ENCODE measurements at places on chromosomes 2 and 18.
A peak's percentile ranks its signal among the peaks of the same experiment; 100 is the strongest.

GRCh38 chr2:20422402-20423271, 24.2 kb upstream of the RHOB start:
- peak; percentile 74 for DNase-seq

GRCh38 chr2:61181382-61182058, 19.5 kb downstream of the C2orf74 start:
- no peak for DNase-seq

DNA sequence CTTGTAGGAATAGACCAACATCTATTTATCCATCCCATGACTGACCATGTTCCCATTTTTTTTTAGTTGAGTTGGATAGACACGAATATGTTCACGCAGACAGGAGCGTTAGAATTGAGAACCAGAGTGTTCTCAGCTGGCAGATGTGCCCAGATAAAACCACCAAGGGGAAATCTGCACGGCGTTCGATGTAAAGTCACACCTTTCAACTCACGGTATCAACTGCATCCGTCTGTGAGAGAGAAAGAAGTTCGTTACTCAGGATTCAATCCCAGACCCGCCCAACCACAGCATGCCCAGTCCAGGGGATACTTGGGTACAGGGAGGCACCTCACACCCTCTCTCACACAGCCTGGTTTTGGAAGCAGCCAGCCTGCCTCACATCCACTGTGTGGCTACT, 26.1 kb downstream of the MAL start:
- no peak for DNase-seq

DNA sequence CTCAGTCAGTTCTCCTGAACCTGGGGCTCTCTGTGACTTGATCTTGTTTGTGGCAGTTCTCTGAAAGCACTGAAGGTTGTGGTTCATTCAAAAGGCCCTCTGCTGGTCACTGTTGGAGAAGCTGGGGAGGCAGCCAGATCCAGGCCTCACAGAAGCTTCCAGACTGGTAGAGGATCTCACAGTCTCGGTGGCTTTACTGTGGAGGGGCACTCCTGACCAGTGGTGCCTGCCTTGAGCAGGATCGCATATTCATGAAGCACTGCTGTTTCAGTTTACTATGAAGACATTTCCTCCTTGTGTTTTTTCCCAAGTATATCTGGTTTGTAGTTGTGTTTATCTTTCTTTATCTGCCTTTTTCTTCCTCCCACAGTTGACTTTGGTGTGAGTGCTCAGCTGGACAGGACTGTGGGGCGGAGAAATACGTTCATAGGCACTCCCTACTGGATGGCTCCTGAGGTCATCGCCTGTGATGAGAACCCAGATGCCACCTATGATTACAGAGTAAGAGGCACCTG, 133.9 kb downstream of the MAP4K4 start:
- peak; percentile 79 for DNase-seq

DNA sequence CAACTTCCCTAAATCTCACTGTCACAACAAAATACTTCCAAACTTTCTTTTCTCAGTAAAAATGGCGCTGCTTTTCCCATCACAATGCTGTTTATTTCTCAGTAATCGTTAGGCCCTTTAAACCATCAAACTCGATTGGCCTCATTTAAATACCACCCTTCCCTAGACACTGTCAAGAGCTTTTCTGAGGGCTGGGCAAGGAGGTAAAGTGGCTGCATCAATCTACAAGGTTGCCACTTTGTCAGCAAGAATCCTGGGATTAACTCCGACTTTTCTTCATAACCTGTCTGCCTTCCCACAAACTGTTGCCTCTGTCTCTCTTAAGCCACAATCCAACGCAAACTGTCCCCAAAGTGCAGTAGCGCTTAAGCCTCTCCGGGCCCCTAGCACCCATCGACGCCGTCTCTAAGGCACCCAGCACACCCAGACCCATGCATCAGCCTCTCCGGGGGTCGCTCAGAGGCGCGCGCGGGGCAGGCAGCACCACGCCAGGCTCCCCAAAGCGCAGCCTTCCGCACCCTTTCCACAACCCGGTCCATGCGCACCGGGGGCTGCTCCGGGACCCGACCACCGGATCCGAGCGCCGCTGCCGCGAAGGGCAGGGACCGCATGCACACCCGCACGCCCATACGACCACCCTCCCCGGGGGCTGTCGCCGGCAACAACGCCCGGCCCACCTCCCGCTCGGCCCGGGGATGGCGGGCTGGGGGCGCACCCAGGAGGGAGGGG, 683 bp downstream of the MBOAT2 start:
- DNase-seq: peak; percentile 50

GRCh38 chr2:135798762-135799161, 38.2 kb downstream of the LCT start:
- no peak for DNase-seq

- no peak for DNase-seq
These were observed 135.4 kb upstream of the ITGB6 start for GRCh38 chr2:160335441-160335840.

- peak; percentile 49 for DNase-seq
These were observed 617 bp downstream of the CCDC142 start for GRCh38 chr2:74481961-74482800.

DNA sequence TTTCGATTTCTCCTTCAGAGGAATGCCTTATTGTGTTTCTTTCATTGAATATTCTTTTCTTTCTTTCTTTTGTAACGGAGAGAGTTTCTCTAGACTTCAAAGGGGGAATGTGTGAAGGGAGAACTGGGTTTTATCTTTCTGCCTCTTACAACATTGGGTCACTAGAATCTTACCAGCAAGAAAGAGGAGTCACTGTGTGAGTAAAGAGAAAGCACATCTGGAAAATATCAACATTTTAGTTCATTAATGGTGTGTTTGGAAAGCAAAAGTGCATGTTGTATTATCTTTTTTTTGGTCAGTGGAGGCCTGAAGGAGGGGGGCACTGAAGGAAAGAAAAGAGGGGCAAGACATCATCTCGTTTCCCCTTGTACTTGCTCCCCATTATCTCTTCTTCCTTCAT, 86.6 kb upstream of the THOC1 start:
- DNase-seq: no peak

DNA sequence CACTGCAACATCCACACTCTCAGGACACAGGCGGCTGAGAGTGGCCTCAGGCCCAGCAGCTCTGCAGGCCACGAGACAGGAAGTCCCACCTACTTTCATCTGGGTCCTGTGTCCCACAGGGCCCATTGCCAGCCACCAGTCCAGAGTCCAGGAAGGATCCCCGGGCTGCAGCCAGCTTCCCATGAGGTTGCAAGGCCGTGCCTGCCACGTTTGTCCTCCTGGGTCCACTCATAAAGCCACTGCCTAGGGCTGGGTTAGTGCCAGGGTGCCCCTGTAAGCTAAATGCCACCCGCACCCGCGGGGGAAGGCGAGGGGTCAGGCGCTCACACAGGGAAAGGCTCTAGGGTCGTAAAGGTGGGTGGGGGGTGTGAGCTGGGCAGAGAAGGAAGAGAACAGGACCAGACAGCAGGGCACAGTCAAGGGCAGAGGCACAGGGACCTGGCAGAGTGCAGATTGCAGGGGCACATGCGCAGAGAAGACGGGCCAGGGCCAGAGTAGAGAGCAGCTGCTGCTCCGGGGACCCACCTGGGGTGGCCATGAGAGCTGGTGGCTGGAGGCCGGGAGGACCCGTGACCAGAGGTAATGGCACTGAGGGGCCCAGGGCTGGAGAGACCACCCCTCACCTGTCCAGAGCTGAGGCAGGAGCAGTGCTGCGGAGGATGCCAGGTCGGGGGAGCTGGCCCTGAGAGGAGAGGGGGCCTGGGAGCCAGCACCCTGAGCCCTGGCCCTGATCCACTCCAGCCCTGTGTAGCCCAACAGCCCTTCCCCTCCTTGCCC, 8.0 kb downstream of the AGXT start:
- no peak for DNase-seq

DNA sequence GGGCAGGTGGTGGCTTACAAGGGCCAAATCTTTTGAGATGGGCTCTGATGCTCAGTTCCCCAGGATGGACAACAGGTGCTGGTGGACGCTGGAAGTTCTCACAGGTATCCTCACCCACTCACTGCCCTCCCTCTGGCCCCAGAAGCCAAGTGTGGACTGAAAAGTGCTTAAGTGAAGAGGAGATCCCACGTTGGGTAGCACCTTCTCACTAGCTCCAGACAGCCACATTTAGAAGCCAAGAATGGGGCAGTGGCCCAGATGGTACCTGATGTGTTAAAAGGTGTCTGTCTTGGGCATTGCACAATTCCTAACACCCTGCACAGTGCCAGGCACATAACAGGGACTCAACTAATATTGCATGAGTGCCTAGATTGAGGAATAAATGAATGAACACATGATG, 115.3 kb upstream of the TEX51 start:
- no peak for DNase-seq

GRCh38 chr18:3931542-3932112, 481.7 kb downstream of the TGIF1 start:
- DNase-seq: no peak

DNA sequence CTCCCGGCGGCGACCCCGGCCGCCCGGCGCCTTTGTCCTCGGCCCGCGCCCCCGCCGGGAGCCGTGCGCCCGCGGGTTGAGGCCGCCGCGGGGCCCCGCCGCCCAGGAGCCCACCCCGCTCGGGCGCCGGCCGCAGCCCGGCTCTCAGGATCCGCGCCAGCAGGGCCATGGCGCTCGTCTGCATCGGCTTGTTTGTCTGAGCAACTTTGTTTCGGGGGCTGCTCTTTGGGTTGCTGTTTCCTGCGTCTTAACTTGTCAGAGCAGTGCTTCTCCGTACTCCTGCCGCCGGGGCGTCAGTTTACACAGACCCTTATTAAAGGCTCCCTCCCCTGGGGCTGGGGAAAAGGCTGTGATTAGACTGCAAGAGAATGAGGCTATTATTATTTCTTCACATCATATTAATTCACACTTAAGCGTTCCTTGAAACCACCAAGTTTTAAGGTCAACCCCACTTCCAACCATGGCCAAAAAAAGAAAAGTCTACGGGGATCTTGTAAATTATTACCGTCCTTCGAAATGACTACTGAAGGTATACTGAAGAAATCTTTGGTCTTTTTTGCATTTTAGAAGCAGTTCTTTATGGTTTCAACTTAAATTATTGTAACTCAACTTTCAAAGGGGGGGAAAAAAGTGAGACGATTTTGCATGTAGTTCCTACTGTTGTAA, at the start of gene CYP27C1:
Gene CYP27C1, minus strand, starts transcription at position 198 of the 666 bp plus-strand sequence. Its CDS starts 29 bp downstream, at position 169.
- peak; percentile 55 for DNase-seq

- no peak for DNase-seq
These were observed 32.3 kb upstream of the IMPA2 start for GRCh38 chr18:11948852-11949523.

DNA sequence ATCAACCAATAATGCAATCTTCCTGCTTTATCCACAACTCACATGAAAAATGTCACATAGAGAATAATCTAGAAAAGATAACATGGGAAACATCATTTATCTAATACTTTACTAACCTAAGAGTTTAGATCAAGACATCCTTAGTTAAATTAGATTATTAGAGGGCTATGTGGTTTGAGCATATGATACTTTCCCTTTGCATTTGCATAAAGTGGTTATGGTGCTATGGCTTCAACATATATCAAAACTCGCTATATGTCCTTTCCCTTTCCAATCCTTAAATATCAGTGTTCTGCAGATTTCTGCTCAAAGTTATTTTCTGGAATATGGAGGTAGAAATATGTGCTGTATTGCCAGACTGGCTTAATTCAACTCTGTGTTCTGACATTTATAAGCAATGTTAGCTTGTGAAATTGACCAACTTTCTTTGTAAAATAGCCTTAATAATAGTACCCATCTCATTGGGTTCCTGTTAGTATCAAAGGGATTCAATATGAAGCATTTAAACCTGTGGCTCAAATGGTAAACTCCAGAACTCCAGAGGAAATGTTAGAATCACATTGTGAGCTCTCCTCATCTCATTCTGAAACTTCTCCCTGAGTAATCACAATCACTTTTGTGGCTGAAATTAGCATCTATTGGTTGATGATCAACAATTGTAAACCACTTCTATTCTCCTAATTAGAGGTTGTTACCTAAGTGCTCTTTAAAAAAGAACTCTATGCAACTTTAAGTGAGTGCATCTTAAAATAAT, 1089.9 kb upstream of the SLC39A10 start:
- DNase-seq: no peak

GRCh38 chr2:232104076-232104646, 142.6 kb downstream of the DIS3L2 start:
- DNase-seq: no peak

DNA sequence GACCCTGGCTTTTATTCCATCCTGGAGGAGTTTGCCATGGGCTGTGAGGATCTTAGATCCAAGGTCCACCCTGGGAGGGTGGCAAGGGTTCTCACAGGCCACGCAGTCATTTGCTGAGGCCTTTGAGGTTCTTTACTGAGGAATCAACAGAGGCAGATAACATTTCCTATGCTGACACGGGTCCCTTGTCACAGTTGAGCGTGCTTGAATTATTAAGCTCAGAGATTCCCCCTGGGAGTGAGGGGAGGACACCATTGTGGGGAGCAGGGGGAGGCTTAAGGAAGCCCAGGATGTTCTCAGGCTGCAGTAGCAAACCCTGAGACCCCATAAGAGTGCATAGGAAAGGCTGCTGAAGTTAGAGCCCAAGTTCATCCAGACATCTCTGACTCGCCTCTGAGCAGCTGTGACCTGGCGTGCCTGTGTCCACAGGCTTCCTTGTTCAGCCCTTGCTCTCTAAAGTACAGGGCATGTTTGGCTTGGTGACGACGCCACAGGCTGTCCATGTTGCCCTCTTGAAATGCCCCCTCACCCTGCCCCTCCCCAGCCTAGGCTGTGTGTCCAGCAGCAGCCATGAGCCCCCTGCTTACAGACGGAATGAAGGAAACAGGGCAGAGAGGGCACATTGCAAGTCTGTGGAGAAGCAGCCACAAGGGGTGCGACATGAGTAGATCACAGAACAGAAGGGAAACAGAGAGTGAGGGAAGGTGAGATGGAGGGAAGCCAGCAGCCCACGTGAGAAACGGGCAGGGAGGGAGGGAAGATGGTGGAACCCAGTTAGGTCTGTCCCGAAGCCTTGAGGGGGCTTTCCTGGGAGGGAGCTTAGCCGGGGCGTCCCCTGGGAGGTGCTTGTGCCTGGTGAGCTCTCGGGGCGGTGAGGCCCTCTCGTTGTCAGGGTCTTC, 34.0 kb downstream of the NAPG start:
- DNase-seq: peak; percentile 43

DNA sequence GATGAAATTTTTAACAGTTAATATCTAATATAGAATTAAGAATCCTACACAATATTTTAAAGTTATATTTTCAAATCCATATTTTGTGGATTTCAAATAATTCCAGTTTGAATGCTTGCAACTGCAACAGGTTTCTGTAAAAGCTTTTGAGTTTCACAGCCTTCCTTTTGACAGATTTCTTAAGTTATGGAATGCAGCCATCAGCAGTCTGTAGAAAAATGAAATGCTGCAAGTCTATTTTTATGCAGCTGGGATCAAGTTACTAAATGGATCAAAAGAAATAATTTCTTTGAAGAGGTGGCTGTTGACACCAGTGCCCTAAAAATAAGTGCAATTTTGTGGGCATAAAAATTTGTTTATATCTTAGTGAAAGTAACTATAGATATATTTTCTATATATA, 657.2 kb downstream of the NRXN1 start:
- no peak for DNase-seq

DNA sequence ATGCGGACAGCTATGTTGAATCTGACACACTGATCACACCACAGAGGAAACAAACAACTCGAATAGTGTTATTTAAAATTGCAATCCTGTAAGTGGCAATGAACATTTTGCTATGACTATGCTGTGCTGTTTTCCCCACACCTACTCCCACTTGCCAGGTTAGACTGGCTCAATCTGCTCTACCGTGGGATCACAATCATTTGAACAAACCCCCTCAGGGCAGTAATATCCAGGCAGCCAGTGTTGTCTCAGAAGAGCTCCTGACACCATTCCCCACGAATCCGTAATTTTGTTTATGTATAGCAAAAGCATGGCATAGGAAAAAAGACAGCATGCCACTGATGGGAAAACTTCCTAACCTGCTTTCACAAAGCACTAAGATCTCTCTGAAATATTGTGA, 284.3 kb downstream of the ERBB4 start:
- DNase-seq: no peak

GRCh38 chr2:233464056-233464455, 102.5 kb downstream of the USP40 start:
- DNase-seq: no peak
